ENCODE measurements at places on chromosomes 5 and 9.

- no peak for DNase-seq
These were observed 136.3 kb downstream of the MED27 start for GRCh38 chr9:131943351-131943841.

DNA sequence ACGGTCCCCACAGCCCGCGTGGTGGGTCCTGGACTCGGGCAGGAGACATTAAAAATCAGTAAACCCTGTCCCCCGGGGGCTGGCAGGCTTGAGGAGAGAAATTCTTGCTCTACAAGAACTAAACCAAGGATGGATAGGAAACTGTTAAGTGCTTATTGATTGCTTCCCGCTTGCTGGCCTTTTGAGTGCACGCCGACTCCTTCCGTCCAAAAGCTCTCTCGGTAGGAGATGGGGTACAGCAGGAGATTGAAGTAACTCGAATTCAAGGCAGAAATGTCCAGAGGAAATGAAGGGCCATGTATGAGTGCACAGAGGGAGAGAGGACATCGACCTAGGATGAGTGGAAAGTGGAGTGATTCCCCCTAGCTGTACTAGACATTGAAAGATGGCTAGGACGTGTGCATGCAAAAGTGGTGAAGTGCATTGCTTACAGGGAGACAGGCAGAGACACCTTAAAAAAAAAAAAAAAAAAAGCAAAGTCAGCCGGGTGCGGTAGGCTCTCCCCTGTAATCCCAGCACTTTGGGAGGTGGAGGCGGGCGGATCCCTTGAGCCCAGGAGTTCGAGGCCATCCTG, 923 bp downstream of the RECK start:
- no peak for DNase-seq

DNA sequence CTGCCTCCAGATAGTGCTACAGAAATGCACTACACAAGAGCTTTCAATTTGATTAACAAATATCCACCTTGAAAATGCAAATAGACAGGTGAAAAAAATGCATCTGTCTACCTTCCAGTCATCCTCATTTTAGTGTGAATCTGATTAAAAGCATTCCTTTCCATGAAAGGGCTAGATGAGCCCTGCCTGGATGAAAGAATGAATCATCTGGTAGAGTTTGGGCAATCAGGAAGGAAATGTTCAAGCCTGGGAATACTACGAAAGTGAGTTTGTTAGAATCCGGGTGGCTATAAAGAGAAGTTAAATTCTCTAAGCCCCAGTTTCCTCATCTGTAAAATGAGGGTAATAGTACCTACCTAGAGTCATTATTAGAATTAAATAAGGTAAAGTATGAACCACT, 142.6 kb downstream of the FAM114A2 start:
- DNase-seq: no peak

DNA sequence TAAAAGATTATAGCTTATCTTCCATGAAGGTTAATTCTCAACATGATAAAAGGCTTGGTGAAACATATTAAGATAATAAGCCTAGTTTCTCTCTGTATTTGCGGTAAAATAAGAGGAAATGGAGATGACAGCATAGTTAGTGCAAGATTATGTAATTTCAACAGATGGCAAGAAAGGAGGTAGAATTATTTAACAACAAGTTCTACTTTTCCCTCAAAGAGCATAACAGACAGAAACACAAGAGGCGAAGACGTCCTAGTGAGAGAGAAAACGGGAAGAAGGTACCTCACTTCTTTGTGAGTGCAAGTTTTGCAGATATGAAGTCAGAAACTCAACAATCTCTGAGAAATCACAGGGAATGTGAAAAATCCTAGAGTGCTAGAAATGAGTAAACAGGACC, 144.8 kb upstream of the ADCY2 start:
- no peak for DNase-seq

DNA sequence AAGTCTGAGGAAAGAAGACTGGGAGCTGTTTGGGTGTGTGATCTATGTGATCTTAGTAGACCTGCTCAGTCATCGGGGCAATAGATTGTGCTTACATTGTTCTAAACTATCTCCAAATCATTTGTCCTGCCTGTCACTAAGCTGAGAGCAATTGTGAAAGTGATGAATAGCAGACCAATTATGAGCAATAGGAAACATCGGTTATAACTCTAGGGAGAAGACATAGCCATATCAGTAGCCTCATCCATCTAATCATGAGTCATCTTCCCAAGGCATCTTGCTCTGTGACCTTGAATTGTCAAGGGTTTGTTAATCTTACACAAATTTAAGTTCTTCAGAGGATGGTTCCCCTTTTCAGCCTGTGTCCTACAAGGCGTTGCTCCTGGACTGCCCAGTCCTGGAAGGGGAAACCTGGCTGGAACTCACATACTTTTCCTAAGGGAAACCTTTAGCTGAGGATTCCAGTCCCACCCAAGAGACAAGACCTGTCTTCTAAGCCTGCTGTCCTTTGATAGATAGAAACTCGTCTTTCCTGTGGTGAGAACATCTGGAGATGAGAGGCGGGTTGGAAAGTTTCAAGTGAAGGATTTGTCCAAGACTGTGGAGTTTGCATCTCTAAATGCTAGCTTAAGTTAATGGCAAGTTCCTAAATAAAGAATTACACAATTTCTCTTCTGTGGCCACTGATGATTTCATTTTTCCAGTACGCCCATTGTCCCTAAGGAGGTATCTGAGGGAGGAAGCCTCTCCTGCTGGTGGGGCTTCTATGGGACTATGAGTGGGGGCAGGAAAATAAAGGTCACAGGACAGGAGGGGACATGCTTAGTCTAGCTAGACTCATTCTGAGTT, 53.9 kb upstream of the TRIM32 start:
- DNase-seq: no peak

DNA sequence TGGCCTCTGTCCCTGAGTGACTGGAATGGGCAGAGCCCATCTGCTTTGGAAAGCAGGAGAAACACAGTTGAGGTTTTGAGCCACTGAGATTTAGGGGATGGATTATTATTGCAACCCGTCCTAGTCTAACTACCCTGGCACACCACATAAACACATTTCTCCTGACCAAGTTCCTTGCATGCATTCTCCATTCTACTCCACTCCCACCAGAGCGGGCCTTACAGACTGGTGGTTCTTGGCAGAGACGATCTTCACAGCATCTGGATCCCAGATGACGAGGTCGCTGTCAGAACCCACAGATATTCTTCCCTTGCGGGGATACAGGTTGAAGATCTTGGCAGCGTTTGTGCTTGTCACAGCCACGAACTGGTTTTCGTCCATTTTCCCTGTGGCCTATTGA, 111.0 kb downstream of the DPYSL3 start:
- DNase-seq: no peak

Data from NCI-H187 (cell line).